T-helper 2 cell (primary cell): ENCODE measurements at places on chromosomes 2 and 18.

- DNase-seq = peak; percentile 54
Observed at GRCh38 chr2:12719400-12720277, 2.9 kb downstream of the TRIB2 start.

DNA sequence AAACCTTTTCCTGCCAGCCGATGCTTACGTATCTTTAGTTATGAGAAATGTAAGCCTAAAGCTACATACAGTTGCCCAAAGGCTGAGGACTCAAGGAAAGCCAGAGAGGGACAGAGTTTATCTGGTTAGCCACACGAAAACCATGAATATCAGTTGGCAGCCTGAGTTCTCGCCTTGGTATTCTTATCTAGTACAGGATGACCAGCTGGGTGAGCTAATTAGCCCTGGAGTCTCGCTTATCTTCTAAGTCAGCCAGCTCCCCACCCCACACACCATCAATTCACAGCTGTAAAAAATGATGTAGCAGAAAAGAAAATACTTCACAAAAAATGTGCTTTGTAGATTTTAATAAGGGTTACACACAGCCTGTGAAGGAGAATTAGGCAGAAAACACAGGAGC lies 617.5 kb upstream of the SOX11 start:
- no peak for DNase-seq

- no peak for DNase-seq
Observed at GRCh38 chr18:77056344-77057005, 76.1 kb downstream of the MBP start.

- DNase-seq = no peak
Observed at GRCh38 chr2:120589771-120590608, 145.7 kb upstream of the GLI2 start.

DNA sequence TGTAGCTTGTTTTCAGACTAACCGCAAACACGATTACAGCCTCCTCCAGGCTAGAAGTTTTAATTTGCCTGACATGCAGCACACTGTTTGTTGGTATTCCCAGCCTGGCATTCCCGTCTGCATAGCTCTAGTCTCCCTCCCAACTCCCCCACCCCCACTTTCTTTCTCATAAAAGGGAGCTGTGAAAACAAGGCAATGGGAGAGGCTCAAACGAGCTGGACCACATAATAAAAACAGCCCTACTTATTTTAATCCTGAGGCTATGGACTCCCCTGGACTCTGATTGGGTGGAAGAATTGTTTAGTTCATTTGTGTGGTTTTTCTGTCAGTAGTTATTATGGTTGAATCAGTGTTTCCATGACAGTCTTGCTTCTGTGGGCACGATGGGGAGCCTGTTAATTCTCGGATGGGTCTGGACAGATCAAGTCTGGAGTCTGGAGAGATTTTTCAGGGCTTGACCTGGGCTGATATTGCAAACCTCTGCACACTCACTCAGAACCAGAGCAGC lies 1.2 kb downstream of the STON1 start:
- DNase-seq = no peak

- DNase-seq = no peak
Observed at GRCh38 chr2:65292461-65293011, 64.9 kb downstream of the ACTR2 start.

DNA sequence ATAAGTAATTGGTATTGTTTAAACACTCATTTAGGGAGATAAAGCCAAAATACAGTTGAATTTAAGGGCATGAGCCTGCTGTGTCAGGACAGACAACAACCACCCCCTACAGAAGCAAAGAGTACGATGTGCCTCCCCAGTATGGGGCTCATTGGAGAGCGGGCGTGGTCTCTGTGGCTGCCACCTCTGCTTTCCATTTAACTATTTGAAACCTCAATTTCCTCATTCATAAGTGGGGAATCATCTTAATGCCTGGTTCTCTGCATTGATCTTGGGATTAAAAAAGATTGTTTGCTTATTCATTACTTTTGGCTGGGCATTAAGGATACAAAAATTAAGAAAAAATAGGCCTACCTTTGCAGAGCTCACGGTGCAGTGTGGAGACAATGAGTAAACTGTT lies 21.4 kb downstream of the KCNS3 start:
- DNase-seq = no peak

GRCh38 chr2:135512099-135512498 lies 18.9 kb downstream of the ZRANB3 start:
- no peak for DNase-seq

DNA sequence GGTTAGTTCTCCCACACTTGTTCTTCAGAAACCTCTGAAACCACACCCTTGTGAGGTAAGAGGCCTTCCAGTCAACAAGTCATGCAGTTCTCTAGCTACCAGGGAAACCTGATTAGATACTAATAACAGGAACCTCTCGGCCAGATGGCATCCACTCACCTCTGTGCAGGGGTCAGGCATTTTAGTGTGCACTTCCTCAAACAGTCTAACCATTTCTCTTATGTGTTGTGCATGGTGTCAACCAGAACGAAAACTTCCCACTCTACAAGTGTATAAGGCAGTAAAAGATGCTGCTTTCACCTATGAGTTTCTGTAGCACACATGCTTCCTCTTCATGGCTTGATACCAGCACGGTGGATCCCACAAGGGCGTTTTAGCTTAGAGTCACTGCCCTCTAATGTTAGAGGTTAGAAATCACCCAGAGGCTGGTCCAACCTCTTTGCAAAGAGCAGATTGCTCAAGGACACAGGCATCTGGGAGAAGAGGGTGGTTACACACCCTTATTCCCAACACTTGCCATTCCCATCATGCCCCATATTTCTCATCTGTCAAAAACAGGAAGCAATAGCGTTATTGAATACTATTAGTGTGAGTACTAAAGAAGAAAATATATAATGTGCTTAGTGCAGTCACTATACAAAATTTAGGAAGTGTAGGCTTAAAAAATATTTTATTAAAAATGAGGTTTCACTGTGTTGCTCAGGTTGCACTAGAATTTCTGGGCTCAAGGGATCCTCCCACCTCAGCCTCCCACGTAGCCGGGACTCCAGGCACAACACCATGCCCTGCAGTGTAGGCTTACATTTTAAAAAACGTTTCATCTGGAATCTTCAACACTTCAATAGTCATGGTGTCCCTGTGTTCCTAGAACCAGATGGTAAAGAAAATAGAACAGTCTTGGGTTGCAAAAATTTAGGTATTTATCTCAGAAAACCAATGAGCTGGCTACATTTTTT lies 34.5 kb upstream of the RAB31 start:
- DNase-seq = peak; percentile 71
